ENCODE measurements at places on chromosomes 16 and 17. TPM values are rescaled to one million over a fixed set of nuclear protein-coding genes. Genes with fewer than 3 reads are reported as not detected.
A peak's percentile ranks its signal among the peaks of the same experiment; 100 is the strongest.

- H3K36me3 ChIP-seq: peaks cover 28% of the 10 kb centered on the region
- H3K27me3 ChIP-seq: no peaks in the 10 kb centered on the region
- no peak overlapping the region for H3K27ac ChIP-seq
- H3K4me1 ChIP-seq: peaks cover 52% of the 10 kb centered on the region
- H3K4me3 ChIP-seq: peak overlapping the region; percentile 50
- DNase-seq: peak; percentile 65
These were observed 967 bp upstream of the CDH15 start for GRCh38 chr16:89170346-89171215.

DNA sequence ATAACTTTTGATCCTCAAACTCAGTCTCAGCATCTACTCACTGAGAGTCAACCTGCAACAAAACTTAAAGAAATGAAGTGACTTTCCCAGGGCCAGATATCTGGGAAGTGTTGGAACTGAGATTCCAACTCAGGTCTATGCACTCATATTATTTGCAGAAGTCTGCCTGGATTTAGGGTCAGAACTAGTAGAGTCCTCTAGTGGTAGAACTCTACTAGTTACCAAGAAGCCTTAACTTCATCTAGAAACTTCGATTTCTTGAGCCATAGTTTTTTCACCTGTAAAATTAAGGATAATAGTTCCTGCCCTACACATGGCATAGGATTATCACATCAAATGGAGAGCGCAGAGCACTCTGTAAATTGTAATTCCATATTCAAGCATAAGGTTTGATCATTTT is 23.4 kb upstream of the KRT24 start:
- H3K4me1 ChIP-seq: no peaks in the 10 kb centered on the region
- no peaks in the 10 kb centered on the region for H3K27me3 ChIP-seq
- no peak overlapping the region for H3K4me3 ChIP-seq
- no peak overlapping the region for H3K27ac ChIP-seq
- DNase-seq: no peak

- H3K4me3 ChIP-seq: no peak overlapping the region
- no peaks in the 10 kb centered on the region for H3K36me3 ChIP-seq
- H3K4me1 ChIP-seq: peaks cover 49% of the 10 kb centered on the region
- no peaks in the 10 kb centered on the region for H3K27me3 ChIP-seq
- H3K27ac ChIP-seq: no peak overlapping the region
These were observed 2.0 kb upstream of the KIFC3 start for GRCh38 chr16:57804111-57804837.

DNA sequence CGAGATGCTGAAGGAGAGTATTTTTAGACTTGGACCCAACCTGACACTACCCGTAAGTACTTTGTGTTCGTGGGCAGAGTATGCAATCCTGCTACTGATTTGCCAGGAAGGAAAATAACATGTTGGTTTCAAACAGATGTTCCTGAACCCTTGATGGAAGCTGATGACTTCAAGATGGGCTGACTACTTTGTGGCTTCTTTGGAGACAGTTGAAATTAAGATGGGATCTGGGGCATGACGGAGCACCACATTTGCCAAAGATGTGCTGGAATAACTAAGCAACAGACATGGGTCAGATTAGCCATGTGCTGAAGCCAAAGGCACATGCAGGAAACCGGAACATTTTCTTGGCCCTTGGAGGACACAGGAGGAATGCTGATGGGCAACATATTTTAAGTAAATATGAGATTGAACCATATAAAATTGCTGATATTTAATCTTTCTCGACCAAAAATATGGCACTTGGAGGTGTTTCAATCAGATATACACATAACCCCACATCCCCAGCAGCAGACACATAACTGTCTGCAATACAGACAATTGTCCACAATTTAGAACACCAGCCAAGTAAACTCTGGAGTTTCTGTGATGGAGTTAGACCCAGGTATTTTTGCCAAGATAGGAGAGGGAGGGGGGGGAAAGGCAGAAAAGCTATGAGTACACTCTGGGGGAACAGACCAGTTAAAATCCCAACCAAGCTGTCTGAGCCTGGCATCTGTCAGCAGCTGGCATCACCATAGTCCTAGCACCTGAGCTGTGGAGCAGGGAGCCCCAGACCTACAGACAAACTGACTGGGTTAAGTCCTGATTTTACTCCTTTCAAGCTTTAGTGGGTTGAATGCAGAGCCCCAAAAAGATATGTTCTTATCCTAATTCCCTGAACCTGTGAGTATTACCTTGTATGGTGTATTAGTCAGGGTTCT is 329.4 kb upstream of the CDH5 start:
- H3K27me3 ChIP-seq: no peaks in the 10 kb centered on the region
- no peak overlapping the region for H3K27ac ChIP-seq
- H3K4me1 ChIP-seq: peaks cover 10% of the 10 kb centered on the region
- H3K36me3 ChIP-seq: no peaks in the 10 kb centered on the region

GRCh38 chr17:11853321-11854151 is 143.7 kb downstream of the ZNF18 start:
- no peaks in the 10 kb centered on the region for H3K27me3 ChIP-seq
- no peak overlapping the region for H3K4me3 ChIP-seq

- DNase-seq: no peak
- H3K4me3 ChIP-seq: no peak overlapping the region
- H3K36me3 ChIP-seq: no peaks in the 10 kb centered on the region
These were observed 391.2 kb downstream of the MAF start for GRCh38 chr16:79209308-79209707.

DNA sequence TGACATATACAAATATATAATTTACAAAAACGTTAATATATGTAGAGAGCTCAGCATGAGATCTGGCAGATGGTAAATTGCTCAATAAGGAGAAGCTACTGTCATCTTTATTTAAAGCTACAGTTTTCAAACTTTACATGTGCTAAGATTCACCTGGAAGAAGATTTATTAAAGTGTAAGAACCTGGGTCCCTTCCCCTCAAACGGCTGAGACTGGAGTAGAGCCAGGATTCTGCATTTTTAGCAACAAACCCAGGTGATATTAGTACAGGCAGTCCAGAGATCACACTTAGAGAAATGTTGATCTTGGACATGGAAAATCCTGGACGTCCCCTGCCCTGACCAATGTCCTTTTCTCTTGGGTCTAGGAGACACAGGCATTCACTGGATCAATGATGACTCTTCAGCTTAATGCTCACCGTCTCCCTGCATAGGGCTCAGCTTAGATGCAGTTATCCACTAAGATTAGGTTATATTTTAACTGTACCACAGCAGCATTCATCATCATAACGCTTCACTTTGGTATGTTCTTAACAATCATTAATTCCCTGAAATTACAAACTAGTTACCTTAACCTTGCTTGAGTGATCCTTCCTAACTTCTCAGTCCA is 20.4 kb downstream of the CDR2 start:
- DNase-seq: no peak
- peaks cover 22% of the 10 kb centered on the region for H3K36me3 ChIP-seq
- H3K4me3 ChIP-seq: no peak overlapping the region
- no peak overlapping the region for H3K27ac ChIP-seq
- H3K27me3 ChIP-seq: no peaks in the 10 kb centered on the region
- H3K4me1 ChIP-seq: peaks cover 14% of the 10 kb centered on the region

- peak; percentile 75 for DNase-seq
- H3K4me1 ChIP-seq: peaks cover 61% of the 10 kb centered on the region
- no peaks in the 10 kb centered on the region for H3K27me3 ChIP-seq
- no peaks in the 10 kb centered on the region for H3K36me3 ChIP-seq
- H3K27ac ChIP-seq: peak overlapping the region; percentile 68
These were observed 7.8 kb downstream of the RARA start for GRCh38 chr17:40316571-40317344.

DNA sequence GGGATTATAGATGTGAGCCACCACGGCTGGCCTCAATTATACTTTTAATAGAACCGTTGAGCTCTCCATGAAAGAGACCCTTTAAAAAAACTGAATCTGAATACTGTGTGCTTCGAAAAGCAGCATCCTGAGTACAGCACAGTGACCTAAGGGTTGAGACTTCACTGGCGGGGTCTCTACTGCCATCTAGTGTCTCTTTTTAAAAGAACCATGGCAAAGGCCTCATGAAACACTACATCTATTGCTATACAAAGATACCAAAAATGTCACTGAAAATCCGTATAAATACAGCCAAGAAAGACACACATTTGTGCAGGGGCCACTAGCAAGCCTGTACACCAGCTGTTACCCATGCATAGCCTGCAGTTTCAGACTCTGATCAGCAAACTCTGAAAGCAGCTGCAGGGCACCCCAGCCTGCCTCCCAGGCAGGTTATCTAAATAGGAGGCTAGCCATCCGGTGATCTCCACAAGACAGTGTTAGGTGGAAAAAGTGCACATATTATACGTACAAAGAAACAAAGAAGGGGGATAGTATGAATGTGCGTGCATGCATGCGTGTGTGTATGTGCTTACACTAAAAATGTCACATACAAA is 35.3 kb downstream of the NPLOC4 start:
- no peak overlapping the region for H3K4me3 ChIP-seq
- H3K36me3 ChIP-seq: peaks cover 90% of the 10 kb centered on the region
- H3K27ac ChIP-seq: no peak overlapping the region
- DNase-seq: peak; percentile 73
- no peaks in the 10 kb centered on the region for H3K4me1 ChIP-seq
- no peaks in the 10 kb centered on the region for H3K27me3 ChIP-seq

DNA sequence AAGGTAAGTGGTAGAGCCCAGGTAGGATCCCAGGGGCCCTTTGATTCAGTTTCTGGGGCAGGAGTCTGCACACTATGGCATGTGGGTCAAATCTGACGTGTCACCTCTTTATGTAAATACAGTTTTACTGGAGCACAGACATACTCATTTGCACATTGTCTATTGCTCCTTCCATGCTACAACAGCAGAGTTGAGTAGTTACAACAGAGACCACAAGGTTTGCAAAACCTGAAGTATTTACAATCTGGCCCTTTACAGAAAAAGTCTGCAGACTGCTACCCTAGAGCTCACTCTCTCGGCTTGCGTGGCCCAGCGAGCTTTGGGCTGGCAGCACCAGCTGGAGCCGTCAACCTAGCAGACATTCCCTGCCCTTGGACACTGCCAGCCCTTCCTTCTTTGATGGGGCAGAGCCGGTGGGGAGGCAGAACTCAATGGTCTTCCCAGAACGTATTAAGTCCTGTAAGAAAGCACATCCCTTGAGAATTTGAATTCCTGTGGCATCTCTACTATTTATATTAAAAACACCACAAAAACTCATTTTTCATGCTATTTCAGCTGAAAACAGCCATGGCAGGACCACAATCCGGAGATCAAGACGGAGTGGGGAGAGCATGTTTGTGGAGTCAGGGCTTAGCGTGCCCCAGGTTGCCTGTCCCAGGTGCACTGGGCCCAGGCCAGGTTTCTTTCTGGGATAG is 133.1 kb upstream of the NUDT7 start:
- no peak for DNase-seq
- no peak overlapping the region for H3K27ac ChIP-seq
- no peak overlapping the region for H3K4me3 ChIP-seq
- H3K4me1 ChIP-seq: no peaks in the 10 kb centered on the region

- DNase-seq: no peak
- H3K36me3 ChIP-seq: no peaks in the 10 kb centered on the region
- H3K4me3 ChIP-seq: no peak overlapping the region
- H3K27me3 ChIP-seq: peaks cover 15% of the 10 kb centered on the region
- no peaks in the 10 kb centered on the region for H3K4me1 ChIP-seq
- H3K27ac ChIP-seq: no peak overlapping the region
These were observed 225.8 kb downstream of the PMP22 start for GRCh38 chr17:15039366-15039765.

Gene HS3ST3B1
- 41.5 TPM for total RNA-seq

Gene EME1
- total RNA-seq: 20.8 TPM

Gene CBFA2T3
- total RNA-seq: 1.8 TPM

Gene CSH2
- not detected for total RNA-seq

Gene PRSS33
- total RNA-seq: not detected
